ENCODE measurements at places on chromosomes 6 and 20. TPM values are rescaled to one million over a fixed set of nuclear protein-coding genes. Genes with fewer than 3 reads are reported as not detected.

DNA sequence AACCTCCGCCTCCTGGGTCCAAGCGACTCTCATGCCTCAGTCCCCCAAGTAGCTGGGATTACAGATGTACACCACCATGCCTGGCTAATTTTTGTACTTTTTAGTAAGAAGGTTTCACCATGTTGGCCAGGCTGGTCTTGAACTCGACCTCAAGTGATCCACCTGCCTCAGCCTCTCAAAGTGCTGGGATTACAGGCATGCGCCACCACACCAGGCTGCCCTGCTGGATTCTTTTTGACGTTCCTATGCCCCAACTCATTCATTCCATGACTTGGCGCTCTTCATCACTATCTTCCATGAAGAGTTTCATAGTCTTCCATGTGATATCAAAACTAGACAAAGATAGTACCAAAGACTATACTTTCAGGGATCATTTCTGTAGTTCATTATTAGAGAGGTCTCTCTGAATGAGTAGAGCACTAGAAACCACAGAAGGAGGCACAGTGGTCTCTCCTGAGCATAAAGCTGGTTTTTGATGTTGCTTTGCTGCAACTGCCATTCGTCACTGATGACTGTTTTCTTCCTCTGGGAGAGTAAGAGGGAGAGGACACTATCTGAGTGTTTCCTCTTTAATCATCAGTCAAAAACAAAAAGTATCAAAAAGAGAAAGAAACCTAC, 23.5 kb downstream of the DNAAF9 start:
- no peak for DNase-seq

Gene HAO1
- total RNA-seq, result not detected

- no peak for DNase-seq
Measured at GRCh38 chr6:129133770-129134192, 250.8 kb downstream of the LAMA2 start.

DNA sequence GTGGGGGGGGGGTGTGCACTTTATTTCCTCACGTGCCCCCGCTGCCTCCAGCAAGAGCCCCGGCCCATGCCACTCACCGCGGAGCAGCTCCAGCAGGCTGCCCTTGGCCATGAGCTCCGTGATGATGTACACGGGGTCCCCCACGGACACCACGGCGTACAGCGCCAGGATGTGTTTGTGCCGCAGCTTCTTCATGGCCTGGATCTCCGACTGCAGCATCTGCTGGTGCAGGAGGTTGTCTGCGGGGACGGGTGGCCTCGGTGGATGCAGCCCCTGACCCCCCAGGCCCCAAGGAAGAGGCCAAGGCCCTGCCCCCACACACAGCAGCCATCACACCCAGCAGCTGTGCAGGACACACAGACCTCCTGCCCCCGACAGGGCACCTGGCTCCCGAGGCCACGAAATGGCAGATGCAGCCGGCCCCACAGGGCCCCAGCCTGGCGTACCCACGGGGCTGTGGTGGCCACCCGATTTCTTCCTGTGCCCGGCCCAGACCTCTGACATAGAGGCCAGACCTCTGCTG, 4.7 kb downstream of the PTK6 start:
- DNase-seq, result no peak

Gene CNR1
- total RNA-seq, result not detected

DNA sequence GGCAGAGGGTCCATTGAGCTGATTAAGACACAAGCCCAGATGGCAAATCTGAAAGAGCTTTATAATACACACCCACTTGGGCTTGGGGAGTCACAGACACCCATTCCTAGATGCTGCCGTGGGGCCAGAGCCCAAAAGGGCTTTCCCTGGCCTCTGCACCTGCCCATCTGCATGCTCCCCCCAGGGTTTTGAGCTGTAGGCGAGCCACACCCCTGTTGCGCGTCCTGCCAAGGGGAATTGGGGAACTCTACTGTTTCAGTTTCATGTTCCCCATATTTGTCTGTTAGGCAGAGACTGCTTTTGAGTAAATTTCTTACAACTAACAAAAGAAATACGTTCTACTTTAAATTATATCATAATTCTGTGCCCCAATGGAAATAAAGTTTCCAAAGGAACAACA, 52.9 kb upstream of the FNDC1 start:
- no peak for DNase-seq

GRCh38 chr6:158570681-158570962, 10.7 kb downstream of the TMEM181 start:
- no peak for DNase-seq

Gene GPR63
- 1.3 TPM for total RNA-seq

Gene PSORS1C1
- 0.64 TPM for total RNA-seq

Gene ULBP2
- total RNA-seq, result 12.2 TPM

Gene MLN
- total RNA-seq, result not detected

Gene DLL1
- 1.4 TPM for total RNA-seq

Gene SLC18B1
- total RNA-seq, result 4.5 TPM

DNA sequence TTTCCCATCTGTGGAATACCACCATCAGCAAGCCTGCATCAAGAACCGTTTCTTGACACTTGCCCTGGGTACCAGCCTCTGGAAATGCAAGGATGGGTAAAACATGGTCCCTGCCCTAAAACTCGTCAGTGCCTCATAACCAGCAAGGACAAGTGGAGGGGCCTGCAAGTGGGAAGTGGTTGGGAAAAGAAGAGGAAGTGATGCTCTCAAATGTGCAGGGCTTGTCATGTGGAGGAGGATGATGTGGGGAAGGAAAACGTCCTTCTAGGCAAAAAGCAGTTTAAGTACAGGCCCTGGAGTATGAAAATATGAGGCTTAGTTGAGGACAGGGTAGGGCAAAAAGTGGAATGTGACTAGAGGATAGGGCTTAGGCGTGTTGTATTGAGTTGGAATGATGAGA, 19.0 kb downstream of the RREB1 start:
- no peak for DNase-seq

DNA sequence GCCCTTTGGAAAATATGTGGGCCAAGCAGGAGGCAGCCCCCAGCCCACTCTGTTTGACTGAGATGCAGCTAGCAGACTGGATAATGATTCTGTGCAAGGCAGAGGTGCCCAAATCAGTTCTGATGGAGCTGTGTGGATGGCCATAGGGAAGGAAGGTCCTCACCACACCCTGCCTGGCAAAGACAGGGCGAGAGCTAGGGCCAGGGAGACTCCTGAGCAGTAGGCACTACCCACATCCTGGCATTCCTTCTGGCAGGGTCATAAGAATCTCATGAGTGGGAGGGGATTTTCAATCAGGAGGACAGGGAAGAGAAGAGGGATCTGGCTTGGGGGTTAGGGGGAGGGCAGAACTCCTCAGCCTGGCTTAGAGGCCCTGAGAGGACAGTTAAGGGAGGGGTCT, 18.6 kb upstream of the TREM2 start:
- no peak for DNase-seq

Gene BNIP5
- not detected for total RNA-seq

DNA sequence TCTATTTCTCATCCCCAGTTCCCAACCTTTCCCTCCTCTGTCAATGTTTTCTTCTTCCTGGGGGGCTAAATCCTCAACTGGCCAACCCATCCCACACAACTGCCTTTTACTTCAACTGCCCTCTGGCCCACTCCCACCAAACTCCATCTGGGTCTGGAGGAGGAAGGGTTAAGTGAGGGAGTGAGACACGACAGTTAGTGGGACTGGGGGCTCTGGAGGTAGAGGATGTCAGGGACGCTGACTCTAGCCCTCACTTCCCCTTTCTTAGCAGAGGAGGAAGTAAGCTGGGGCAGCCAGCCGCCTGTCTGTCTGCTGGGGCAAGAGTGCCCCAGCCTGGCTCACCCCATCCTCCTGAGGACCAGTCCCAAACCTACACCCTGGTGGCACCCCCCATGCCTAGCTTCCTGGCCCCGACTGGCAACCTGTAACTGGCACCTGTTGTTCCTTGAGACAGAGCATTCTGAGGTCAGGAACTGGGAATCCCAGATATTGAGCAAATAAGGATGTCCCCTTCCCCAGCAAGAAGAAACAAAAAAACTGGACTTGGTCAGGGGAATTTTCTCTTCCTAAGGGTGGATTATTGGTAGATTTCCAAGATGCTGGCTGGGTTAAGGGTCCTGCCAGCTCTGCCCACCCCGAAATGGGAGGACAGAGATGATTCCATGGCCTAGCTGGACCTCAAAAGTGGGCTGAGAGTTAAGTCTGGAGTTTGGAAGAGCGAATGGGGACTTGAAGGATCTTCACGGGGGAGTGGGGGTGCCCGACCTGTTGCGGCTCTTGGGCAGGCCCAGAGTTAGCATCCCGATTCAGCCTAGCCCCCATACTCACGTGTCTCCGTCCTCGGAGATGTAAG, 971 bp downstream of the NFKBIE start:
- no peak for DNase-seq

Gene SH3BGRL2
- total RNA-seq, result 4.8 TPM

Gene PM20D2
- total RNA-seq, result 17.5 TPM

DNA sequence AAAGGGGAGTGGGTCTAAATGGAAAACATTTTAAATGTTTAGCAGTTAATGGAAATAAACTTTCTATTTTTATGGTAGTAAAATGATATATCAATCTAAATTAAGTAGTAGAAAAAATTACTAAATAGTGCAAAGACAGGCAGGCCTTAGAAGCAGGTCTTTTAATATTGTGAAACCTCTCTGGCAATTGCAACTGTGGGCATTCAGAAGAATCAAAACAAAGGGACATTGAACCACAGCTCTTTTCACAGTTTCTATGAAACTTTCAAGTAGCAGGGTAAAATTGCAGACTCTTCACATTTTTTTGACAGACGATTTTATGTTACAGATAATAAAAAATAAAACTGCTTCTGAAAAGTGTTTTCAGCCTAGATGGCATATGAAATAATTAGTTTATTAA, 533.7 kb downstream of the BCKDHB start:
- DNase-seq, result no peak

DNA sequence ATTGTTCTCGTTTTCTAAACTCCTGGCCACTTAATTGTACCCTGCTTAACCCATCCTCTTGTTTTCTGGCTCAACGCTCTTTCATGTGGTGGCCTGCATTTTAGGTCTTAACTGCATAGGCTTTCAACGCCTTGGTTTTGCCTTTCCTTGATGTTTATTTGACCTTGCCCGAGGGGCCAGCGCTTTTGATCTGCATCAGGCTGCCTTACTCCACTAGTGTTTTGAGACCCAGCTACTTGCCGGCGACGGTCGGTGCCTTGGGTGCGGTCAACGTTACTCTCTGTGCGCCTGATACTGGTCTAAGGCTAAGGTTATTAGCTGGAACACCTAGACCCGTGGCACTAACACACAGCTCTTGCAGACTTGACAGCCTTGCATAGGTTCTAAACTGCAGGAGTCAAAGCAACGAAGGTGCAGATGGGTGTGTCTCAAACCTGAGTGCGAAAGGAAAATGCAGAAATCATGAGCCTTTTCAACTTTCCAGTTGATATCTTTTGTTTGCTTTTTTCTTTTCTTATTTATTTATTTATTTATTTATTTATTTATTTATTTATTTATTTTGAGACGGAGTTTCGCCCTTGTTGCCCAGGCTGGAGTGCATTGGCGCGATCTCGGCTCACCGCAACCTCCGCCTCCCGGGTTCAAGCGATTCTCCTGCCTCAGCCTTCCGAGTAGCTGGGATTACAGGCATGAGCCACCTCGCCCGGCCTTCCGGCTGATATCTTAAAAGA, 138.8 kb downstream of the HFE start:
- DNase-seq, result no peak

- DNase-seq, result peak; percentile 21
Measured at GRCh38 chr6:55643861-55644260, 64.9 kb upstream of the HMGCLL1 start.

DNA sequence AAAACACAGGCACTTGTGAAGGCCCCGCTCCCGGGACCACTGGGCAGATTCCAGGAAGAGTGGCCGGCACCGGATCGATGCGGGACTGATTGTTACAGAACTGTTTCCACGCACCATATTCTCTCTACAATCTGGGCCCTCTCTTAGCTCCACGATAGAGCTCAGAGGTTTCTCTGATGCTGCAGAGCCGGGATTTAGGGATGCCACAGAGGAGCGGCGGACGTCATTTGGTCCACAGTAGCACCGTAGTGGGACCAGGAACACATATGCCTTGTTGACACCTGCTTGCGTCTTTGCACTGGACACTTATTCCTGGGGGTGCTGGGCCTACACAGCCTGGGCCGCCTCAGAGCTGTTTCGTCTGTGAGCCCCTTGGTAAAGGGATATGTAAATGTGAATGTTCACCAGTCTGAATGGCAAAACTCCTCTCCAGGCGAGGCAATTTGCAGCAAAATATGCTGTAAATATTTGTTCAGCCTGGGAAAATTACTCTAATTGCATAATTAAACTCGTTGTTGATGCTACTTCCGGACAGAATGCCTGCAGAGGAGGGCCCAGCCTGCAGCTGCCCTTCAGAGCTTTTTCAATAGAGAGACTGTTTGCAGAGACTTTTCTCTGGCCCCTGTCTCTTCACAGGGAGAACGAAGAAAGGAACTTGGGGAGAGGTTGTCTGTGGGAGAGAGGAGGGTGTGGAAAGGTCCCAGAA, 9.4 kb downstream of the PCK1 start:
- no peak for DNase-seq

GRCh38 chr6:35717449-35718374, 19.1 kb upstream of the ARMC12 start:
- no peak for DNase-seq

DNA sequence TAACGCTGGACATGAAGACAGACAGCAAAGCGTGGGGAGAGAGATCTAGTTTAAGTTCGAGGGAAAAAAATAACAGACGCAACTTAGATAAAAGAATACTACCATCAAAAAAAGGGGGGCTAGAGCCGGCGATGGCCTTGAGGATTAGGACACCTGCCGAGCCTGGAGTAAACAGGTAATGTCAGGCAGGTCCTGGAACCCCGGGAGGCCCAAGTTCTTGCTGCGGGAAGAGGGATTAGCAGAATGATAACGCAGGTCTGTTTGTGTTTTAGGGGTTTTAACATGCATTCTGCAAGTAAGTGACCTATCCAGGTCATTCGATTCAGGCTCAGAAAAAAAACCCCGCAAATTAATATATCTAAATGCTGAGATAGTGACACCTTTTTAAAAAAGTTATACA, 754 bp upstream of the TMEM170B start:
- no peak for DNase-seq

Gene GSTA4
- total RNA-seq, result 0.20 TPM

Gene GSTA3
- total RNA-seq, result not detected
